ENCODE measurements at places on chromosomes 7 and 10.
A peak's percentile ranks its signal among the peaks of the same experiment; 100 is the strongest.

GRCh38 chr7:133481676-133482075, 228.8 kb downstream of the EXOC4 start:
- DNase-seq, result no peak

DNA sequence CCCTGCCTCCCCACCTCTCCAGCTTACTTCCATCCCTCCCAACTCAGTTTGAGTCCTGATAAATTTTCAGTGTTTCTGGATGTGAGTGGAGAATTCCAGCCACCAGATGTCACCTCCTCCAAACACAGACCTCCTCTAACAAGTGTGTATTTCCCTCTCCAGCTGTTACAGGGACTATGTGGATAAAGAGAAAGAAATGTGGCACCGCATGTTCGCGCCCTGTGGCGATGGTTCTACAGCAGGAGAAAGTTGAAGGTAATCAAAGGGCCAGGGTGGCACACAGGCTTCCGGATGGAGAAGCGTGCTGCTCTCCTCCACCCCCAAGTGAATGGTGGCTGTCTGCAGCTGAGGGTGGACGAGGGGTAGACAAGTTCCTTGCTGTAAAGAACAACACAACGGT, 14.7 kb downstream of the FKBP6 start:
- peak; percentile 23 for DNase-seq

GRCh38 chr10:49187950-49188761, at the start of gene TMEM273:
TMEM273 (minus strand) TSS chr10:49188391; CDS start chr10:49188336, 55 bp downstream.
- DNase-seq, result peak; percentile 71

DNA sequence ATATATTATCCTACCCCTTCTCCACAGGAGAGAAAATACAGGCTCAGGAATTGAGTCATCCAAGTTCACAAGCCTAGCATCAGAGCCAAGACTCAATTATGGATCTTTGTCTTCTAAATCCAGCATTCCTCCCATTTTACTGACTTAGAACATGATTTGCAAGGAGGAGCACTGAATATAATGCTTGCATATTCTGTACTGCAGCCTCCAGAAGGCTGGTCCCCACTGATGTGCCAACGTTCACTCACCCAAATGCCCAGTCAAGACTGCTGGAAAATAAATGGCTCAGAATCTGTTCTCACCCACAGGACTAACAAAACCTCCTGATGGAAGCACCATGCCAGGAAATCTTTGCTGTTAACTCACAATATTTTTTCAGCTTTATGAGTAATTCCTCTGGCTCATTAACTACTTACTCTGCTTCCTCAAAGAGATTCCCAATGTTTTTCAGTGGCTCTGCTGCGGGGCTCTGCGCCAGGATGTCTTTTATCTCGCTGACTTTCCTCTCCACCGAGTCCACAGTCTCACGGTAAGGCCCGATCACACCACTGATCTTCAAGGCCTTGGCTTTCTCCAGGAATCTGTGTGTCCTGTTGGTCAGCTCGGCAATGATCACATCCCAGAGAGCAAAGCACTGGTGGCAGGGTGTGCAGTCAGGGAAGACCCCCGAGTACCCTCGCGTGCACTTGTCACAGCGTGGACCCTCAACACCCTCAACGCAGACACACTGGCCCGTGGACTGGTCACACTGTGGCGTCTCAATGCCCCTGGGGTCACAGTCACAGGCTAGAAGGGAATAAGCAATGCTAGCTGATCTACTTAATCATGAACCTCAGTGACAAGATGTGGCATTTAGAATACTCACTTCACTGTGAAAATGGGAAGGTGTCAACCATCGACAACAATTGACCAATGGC, 48.8 kb downstream of the DLD start:
- DNase-seq, result no peak

DNA sequence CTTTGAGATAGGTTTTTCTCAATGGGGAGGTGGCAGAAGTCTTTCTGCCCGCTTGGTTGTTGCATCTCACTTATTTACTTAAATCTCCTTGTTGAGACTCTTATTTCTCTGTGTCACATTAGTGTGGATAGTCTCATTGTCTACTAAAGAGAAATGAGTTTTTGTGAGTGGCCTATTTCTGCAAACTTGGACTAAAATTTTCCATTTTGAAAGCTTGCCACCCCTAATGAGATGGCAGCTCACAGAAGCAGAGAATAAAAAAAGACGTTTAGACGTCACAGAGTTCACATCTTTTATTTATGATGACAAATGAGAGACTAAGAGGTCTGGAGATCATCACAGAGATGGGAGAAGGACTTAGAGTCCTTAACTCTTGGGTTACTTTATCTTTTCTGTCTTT, 262.7 kb upstream of the PHYHIPL start:
- peak; percentile 52 for DNase-seq

- DNase-seq, result no peak
These were observed 722.6 kb downstream of the GRID1 start for GRCh38 chr10:85643845-85644525.

DNA sequence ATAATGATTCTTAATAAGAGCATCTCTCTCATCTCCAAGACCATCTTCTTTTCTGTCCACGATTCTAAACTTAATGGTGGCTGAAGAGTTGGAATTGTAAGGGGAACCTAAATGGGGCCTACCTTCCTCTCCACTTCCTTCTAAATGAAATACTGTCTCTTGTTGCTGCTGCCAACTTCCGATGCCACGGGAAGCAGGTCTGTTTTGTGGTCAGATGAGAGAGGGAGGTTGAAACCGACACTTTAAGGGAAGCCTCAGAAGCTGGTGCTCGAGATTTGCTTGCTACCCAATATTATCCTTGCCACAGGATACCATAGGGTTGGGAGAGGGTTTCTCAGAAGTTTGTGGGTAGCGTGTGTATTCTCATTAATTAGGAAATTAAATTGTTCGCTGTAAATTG, 464.1 kb downstream of the SUGCT start:
- no peak for DNase-seq

DNA sequence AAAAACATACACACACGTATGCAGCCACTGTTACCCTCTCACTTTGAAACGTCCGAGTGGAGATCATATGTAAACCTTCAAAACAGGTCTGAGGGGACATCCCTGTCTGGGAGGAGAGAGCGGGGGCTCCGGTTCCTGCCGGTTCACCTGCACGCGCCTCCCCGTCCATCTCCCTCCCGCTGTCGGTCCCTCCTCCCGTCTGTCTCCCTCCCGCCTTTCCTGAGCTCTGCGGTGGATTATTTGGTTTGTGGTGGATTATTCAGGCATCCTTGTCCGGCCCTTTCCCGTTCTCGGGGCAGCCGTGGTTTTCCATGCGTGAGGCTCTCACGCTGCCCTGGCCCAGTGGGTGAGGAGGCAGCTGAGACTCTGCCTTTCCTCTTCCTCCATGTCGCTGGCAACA, 59.8 kb downstream of the NKX6-2 start:
- DNase-seq, result no peak

DNA sequence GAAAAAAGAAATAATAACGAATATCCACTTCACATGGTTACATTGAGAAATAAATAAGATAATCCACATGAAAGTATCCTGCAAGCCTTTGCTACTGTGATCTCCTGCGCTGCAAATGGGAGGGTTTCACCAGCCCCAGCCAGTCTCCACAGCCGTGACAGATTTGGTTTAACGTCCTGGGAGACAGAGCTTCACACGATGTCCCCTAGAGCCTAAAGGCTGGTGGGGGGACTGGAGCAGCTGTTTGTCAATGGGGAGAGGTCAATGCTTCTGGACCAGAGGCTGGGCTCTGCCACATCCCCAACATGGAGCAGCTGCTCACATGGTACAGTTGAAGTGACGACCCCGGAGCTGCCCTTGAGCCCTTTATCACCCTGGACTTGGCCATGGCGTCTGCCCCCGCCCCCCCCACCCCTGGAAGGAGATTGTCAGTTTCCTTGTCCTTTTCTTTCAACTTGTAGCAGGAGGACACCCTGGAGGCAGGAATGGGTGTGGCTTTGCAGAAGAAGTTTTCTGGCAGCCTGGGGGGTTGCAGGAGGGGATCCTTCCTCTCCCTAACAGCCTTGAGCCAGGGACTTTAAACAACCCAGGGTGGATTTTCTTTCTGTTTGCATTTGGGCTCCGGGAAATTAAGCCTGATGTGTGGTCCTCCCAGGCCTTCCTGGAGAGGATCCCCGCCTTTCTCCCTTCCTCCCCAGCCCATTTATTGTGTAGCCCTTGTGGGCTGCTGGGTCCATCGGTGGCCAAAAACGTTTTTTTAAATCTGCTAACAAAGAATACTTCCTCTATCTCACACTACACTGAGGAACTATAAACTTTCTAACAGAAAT, 37.0 kb upstream of the MXI1 start:
- no peak for DNase-seq

DNA sequence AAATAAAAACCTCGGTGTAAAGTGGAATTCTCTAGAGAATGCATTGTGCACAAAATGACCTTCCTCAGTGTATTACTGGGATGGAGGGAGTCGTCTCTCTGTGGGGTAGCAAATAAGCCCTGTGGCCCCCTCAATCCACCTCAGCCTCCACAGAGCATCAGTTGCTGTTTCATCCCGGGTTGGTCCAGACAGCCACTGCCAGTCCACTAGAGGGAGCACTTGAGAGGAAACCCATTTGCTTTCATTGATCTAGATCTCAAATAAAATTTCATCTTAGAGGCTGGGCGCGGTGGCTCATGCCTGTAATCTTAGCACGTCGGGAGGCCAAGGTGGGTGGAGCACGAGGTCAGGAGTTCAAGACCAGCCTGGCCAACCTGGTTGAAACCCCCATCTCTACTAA, 1128.7 kb downstream of the CNTNAP2 start:
- DNase-seq, result peak; percentile 43

GRCh38 chr7:16627236-16627635, 18.3 kb downstream of the ANKMY2 start:
- DNase-seq, result no peak

- DNase-seq, result no peak
These were observed 526.6 kb upstream of the GHITM start for GRCh38 chr10:83612746-83613145.

DNA sequence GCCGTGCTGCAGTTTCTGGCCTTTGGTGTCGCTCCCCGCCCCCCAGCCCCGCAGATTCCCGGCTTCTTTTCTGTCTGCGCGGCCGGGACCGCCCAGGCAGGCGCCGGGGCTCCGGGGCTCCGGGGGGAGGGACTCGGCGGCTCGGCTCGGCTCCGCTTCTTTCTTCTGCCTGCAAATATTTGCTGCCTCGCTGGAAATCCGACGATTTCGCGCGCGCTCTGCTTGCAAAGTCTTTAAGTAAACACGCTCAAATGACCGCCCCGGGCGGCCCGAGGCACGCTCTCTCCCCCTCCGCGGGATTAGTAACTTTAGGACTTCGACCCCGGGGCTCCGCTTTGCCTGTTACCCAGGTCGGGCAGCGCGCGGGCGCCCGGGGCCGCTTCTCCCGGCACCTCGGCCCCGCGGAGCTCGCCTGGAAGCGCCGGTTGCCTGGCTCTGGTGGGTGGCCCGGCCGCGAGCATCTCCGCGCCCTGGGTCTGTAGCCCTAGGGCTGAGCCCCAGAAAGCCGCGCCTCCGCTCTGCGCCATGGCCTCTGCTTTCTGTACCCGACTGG, 3.9 kb upstream of the GATA3 start:
- no peak for DNase-seq

DNA sequence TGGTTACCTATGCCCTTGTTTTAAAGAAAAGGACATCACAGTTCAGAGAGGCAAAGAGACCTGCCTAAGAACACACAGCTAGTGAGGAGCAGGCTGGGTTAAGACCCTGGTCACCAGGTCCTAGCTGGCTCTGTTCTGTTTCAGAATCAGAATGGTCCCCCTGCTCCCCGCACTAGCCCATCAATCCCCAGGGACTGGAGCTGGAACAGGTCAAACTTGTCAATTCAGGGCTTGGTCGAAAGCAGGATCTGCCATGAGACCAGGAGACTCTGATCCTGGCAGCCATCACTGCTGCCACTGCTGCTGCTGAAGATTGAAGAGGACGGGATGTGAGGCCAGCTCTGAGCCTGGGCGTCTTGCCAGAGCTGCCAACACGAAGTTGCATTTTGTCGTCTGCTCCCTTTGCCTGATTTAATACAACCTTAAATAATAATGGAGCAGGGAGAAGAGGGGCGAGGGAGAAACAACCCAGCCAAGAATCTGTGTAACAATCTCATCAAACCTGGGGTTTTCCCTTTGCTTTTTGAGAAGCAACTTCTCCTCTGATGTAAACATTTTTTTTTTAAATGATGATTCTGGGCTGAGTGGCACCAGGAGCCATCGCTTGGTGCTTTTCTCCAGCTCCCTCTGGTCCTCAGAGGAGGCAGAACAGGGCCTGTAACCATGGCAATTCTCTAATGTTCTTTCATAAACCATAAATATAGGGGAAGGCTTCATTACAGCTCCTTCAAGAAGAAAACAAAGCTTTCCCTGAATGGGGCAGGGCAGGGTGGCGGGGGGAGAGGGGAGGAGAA, 119.0 kb upstream of the SORCS3 start:
- DNase-seq, result no peak

DNA sequence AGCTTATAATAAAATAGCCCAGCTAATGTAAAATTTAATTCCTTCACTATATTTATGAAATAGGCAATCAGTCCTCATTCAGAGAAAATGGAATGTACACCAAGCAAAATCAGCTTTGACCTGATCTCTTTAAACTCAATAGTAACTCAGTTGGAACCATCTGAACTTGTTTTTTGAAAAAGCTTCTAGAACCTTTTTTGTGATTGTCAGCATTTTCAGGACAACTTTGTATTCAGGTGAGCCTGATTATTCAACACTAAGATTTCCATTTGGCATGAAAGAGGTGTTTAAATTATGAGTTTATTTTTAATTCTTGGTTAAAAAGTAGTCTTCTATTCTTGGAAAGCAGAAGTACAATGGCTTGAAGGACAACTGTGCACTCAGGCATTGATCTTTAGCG, 89.5 kb downstream of the FRMD4A start:
- DNase-seq, result no peak

DNA sequence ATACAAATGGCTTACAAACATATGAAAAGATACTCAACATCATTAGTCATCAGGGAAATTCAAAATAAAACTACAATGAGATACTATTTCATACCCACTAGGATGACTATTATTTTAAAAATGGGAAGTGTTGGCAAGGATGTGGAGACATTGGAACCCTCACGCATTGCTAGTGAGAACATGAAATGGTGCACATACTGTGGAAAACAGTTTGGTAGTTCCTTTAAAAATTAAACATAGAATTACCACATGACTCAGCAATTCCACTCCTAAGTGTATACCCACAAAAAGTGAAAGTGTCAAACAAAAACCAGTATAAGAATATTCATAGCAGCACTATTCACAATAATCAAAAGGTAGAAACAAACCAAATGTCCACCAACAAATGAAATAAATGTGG, 48.5 kb upstream of the SHTN1 start:
- no peak for DNase-seq

GRCh38 chr10:110834629-110835301, 37.0 kb upstream of the PDCD4 start:
- no peak for DNase-seq

- DNase-seq, result peak; percentile 12
These were observed 448.5 kb downstream of the NXPH1 start for GRCh38 chr7:8881916-8882315.

DNA sequence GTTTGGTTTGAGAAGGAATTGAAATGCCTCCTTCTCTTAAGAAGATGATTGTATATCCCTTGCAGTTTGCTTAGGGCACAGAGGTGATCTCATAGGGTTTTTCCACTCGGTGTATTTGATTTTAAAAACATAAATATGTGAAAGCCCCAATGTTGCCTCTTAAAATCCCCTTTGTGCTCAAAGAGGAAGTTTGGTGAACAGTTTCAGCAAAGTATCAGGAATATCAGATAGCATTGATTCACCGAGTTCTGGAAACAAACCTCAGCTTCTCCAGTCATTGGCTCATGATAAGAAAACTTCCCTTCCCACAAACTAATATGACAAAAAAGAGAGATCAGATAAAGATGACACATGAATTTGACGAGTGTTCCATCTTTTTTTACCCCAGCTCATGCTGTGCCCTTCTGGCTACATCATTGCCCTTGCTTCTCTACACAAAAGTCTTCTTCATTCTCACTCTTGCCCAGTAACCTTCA, 20.1 kb upstream of the SMNDC1 start:
- DNase-seq, result no peak

- DNase-seq, result no peak
These were observed 245.1 kb downstream of the CAMK1D start for GRCh38 chr10:12594448-12594944.
